ENCODE measurements at places on chromosomes 3 and 15.

- no peak for DNase-seq
These were observed 16.6 kb upstream of the EHHADH start for GRCh38 chr3:185270262-185270955.

DNA sequence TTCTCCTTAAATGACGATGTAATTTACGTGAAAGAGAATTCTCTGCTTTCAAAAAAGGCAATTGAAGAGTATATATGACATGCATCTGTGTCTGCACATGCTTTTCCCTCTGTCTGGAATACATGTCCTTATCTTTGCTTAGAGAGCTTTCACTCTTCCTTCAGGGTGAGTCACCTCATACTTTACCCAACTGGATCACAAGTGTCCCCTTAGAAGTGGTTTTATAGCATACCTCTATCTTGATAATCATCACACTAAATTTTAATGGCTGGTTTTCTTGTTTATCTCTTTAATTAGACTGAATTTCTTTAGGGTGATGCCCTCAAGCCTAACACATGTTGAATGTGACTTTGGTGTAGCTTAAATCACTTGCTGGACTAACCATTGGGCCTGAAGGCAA, 178.9 kb downstream of the SV2B start:
- no peak for DNase-seq

DNA sequence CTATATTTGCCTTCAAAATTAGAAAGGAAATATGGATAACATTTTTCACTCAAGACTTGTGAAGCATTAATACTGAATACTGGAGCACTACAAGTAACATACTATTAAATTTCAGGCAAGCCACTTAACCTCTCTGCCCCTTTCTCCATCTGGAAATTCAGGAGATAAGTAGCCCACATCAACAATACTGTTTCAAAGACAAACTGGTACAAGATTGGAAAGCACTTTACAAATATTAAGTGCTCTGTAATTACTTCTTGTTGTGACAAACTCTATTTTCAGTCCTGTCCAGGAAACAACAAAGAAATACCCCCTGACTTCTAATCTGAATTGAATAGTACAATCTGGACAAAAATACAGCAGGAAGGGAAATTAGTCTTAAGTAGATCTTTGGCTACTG, 49.3 kb downstream of the TMEM212 start:
- DNase-seq: no peak

- DNase-seq: no peak
These were observed 103.4 kb downstream of the MINAR1 start for GRCh38 chr15:79535536-79535935.

DNA sequence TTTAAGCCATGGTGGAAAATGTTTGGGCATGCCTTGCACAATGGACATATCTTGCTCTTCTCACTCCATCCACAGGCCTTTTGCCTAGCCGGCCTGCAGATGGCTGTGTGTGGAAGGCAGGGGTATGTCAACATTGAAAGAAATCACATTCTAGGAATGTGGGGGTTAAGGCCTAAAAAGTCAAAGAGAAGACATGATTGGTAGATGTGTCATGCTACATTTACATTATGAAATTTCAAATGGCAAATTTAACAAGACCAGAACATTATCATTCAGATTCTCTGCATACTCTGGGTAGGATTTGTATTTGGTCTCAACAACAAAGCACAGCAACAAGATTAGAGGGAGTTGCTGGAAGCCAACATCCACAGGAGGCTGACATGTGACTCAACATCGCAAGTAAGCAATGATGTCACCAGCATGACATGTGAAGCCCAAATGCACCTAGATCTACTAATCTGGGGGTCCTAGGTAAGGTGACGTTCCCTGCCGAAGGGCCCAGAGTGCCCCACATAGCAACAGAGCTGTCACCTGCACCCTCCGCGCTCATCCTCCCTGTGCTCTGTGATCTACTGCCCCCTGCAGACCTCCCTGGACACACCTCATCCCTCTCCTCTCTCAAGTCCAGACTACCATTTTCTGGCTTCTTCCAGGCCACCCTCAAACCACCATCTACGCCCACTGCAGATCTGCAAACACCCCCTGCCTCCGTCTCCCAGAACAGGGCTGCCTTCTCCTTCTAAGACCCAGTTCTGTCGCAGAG, 39.4 kb downstream of the CLDN18 start:
- no peak for DNase-seq

DNA sequence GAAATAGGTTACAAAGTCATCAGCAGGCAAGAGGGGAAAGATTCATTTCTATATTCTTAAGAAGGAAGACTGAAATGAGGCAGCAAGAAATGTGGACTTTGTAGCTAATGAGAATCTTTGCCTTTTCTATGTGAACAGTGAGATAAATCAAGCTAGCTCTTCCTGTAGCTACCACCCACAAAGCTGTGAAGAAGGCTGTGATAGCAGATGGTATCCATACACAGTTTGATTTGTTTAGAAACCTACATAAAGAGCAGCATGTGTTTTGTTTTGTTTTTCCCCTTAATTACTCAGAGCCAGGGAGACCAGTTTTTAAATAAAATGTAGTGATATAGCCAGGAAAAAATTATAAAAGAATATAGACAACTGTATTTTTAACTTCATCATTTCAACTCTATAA, 45.5 kb downstream of the TEX9 start:
- no peak for DNase-seq

- no peak for DNase-seq
These were observed 73.4 kb downstream of the CHSY1 start for GRCh38 chr15:101178479-101178878.

DNA sequence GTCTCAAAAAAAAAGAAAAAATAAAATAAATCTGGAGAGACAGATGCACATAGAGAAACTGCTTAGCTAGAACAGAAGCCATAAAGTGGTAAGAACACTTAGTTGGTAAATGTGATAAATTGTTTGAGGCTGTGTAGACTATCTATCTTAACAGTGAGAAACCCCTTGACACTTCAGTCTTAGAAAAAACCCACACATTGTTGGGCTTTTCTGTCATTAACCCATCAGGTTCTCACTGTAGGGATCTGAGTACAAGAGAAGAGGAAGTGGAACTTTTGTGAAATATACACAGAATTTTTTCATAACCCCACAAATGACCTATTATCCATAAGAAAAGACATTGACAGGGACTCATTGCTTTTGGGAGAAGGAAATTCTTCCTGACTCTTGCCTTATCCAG, 24.4 kb downstream of the TP63 start:
- DNase-seq: no peak

GRCh38 chr3:57069503-57069902, 9.0 kb downstream of the SPATA12 start:
- DNase-seq: no peak

DNA sequence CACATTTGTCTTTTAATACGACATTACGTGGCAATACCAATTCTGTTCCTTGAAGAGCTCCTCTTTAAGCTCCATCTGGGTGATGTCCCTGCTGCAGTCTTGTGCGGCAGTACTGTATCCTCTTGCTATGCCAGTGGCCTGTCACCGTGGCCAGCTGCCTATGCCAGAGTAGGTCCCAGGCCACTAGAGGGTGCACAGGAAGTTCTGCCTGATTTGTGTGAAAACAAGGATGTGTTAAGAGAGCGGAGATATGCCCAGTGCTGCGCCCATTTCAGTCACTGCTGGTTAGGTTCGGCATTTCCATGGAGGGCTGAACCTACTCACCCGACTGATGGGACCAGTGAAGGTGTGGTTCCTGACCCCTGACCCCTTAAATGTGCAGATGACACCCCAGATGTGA, 25.2 kb downstream of the NIPA1 start:
- DNase-seq: no peak

DNA sequence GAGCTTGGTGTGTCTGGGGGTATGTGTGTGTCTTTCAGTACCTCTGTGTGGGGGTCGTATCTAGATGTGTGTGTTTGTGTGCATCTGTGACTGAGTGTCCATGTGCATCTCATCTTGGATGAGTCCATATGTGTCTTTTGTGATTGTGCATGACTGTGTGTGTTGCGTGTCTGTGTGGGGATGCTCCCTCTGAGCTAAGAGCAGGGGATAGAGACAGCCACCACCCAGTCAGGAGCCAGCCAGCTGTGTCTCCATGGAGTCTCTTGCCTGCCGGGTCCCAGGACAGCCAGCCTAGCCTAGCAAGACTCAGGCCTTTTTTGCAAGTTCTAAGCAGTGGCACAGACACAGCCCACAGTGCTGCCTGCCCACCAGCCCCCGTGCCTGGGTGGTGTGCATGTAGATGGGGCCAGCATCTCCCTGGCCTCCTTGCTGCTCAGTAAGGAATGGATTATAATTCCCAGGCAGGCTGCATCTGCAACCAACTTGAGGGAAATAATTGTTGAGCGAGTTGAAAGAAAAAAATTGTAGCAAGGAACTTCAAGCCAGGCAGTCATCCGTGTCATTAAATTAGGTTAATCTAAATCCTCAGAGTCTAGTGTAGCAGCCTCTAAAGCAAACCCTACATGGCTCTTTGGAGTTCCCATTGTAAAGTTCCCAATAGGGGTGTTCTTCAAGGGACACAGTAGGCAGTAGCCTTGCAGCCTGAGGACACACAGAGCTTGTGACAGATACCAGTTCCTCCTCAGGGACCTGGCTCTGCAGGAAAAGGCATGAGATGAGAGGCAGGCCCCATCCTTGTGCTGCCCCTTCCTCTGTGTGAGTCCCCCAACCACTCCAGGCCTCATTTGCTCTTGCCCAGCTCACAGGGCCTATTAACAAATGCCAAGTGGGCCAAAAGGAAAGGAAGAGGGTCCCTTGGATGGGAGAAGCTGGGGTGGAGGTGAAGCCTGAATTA, 35.9 kb upstream of the MRPS22 start:
- DNase-seq: no peak

DNA sequence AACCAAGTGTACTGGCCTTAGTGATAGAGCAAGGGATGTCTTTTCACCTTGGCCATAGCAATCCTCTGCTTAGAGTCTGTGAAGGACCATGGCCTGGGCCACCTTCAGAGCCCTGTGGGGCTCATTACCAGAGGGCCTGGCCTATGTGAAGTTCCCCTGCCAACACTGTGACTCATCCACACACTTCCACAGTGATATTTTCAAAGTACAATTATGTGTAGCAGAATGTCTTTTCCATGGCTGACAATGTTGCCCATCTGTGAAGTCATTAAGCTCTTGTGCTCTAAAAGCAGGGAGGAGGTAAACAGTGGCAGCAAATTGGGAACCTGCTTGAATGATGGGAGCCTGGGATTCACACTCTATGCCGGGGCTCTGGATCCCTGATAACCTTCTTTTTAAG, 12.2 kb upstream of the CACNA1D start:
- DNase-seq: no peak

DNA sequence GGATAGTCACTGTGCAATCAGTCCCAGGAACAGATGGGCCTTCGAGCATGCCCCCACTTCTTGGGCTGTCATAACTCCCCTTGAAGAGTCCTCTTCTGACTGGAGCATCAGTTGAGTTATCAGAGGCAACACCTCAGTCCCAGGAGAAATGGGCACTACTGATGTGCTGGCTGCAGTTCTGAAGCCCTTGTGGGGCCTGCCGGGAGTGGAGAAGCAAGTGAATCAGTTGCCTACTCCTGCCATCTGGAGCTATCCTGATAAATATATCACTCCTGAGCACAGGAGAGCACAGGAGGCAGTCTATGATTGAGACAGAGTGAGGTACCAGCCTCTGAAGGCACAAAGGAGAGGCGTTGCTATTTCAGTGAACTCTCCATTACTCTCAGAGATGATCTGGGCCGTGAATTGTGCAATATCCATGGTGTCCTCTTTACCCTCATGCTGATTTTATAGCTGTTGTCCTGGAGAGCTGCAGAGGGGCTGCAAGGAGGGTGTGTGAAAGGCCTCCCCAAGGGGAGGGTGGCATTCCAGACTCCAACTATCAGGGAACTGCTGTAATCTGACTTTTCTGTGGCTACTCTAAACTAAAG, 344.2 kb upstream of the ROPN1 start:
- no peak for DNase-seq

- no peak for DNase-seq
These were observed 153.4 kb upstream of the SOX14 start for GRCh38 chr3:137610723-137611122.

DNA sequence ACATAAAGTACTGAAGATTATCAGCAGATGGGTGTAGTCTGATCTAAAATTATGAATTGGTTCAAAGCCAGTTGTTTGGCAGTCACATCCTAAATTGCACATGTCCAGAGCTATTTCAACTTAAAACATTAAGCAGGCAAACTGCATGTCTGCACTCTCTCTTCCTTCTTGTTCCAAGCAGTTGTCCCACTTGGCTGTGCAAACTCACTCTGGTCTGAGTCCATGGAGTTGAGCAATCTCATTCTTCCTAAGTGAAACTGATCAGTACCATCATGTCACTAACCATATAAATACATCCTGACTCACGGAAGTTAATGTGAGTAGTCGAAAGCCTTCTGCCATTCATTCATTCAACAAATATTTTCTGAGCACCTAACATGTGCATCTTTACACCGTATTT, 353.0 kb downstream of the ROBO1 start:
- DNase-seq: no peak

GRCh38 chr15:101642361-101642760, 9.8 kb downstream of the TM2D3 start:
- DNase-seq: no peak

DNA sequence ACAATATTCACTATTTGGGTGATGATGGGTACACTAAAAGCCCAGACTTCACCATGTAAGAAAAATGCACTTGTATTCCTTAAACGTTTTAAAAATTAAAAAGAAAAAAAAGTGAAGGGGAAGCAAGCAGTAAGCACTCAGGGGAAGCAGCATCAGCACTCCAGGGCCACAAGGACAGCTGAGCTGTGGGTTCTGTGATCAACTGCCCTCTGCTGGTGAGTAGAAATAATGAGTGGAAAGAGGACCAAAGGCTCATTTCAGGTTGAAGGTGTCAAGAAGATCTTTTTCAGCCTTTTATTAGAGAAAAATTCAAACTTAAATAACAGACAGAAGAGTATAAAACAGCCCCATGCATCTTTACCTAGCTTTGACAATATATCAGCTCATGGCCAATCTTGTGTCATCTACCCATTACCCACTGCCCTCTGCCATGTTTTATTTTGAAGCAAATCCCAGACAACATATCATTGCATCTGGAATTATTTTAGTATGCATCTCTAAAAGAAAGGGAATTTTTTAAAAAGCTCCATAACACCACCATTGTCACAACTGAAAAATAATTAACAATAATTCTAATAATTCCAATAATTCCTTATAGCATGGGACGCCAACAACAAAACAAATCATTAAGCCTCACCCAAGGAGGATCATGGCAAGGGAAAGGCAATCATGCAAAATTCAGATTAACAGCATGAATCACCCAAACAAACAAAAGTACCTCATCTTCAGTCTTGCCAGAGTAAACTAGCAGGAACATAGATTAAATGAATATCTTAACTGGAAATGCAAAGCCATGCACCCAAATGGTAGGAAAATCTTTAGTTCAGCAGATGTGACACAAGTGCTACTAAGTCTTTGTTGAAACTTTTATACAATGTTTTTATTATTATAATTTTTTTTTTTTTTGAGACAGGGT, 42.5 kb downstream of the TAMM41 start:
- no peak for DNase-seq

GRCh38 chr3:106423321-106424225, 554.8 kb upstream of the CBLB start:
- no peak for DNase-seq

GRCh38 chr3:13266005-13266404, 154.1 kb downstream of the NUP210 start:
- DNase-seq: no peak

GRCh38 chr3:70149714-70150400, 150.3 kb downstream of the SAMMSON start:
- DNase-seq: no peak

GRCh38 chr15:80106051-80106450, 46.6 kb downstream of the ZFAND6 start:
- no peak for DNase-seq
